ENCODE measurements at places on chromosomes 6 and 20.

DNA sequence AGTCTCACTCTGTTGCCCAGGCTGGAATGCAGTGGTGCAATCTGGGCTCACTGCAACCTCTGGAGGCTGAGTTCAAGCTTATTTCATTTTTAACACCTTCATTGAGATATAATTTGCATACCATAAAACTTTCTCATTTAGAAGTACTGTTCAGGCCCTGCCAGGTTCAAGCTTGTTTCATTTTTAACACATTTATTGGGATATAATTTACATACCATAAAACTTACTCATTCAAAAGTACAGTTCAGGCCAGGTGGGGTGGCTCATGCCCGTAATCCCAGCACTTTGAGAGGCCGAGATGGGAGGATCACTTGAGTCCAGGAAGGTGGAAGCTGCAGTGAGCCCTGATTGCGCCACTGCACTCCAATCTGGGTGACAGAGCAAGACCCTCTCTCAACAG, 5.5 kb downstream of the OR2B6 start:
- DNase-seq: no peak

DNA sequence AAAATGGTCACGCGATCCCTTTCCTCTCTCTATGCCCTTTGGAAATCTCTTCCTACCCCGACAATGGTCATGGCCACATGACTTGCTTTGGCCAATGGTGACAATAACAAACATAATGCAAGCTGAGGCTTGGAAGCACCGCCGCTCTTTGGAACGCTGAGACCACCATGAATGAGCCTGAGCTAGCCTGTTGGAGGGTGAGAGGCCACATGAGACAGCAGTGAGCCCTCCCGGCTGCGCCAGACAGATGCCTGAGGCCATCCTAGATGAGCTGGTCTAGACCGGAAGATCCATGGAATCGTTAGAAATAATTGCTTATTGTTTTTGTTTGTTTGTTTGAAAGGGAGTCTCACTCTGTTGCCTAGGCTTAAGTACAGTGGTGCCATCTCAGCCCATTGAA, 64.2 kb downstream of the STK35 start:
- DNase-seq: no peak

DNA sequence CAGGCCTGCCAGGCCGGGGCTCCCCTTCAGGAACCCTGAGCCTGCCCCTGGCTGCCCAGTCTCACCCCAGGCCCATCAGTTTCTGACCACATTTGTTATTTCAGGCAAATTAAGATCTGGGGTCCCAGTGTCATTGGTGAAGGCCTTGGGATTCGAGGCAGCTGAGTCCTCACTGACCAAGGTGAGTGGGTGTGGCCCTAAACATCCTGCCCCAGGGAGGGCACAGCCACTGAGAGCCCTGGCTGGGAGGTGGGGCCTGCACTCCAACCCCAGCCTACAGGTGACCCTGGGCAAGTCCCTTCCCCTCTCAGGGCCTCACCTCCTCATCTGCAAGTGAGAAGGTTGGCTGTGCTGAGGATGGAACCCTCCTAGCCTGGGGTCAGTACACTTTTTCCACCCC, 23.8 kb downstream of the BPIFB1 start:
- DNase-seq: no peak

- DNase-seq: no peak
Measured at GRCh38 chr20:41177636-41178035, 40.3 kb downstream of the PLCG1 start.

DNA sequence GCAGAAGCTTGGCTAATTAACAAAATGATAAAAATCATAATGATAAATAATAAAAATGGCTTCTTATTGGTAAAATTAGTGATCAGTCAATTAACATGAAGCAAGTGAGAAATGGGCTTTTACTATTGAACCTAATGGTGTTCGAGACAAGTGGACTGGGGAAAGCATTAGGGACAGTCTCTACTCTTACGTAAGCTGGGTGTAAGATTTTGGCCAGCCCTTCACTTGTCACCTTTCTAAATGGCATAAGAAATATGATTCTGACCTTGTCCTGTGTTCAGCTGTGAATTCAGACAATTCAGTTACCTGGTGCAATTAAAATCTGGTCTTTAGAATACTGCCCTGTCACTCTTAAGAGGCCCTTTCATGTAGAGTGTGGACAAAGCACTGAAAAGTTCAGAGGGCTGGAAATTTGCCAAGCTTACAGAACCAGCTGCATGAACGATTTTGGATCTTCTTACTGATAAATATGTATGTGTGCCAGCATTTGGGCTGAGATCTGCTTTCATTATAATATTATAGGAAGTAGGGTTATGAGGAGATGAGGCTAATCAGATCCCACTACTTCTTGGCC, 115.9 kb downstream of the QRSL1 start:
- no peak for DNase-seq

GRCh38 chr6:168713839-168714238, 272.9 kb downstream of the SMOC2 start:
- no peak for DNase-seq

DNA sequence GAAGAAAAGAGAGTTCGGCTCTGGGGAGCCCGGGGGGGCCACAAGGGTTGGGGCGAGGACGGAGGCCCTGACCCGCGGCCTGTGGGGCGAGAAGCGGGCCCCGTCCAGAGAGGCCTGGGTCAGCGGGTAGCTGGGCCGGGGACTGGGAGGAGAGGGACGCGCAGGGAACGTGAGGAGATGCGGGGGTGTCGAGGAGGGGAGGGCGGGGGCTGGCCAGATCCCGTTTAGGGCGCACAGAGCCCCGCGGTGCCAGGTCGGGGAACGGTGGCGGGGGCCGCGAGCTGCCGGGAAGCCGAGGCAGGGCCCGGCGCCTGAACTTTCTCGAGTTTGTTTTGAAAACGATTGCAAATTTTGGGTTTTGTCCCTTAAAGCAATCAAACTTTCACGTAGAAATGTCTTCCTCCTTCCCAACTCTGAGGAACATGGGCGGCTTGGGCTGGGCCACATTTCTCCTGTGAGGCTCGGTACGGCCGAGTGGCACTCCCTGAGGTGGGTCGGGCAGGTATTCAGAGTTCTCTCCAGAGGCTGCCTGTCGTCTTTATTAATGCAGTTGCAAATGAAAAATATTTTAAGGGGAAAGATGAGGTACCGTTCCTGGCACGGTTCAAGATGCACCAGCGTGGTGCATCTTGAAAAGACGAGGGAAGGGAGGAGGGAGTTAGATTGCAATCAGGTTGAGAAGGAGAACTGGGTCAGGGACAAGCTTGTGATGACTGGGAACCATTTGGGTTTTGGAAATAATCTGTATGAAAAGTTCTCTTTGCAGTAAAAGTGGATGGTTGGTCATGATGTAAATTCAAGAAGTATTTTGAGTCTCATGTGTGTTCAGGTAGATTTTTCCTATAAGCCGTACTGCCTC, 972 bp downstream of the RNF8 start:
- DNase-seq: peak; percentile 22

GRCh38 chr6:41940759-41941279, 789 bp downstream of the CCND3 start:
- no peak for DNase-seq

DNA sequence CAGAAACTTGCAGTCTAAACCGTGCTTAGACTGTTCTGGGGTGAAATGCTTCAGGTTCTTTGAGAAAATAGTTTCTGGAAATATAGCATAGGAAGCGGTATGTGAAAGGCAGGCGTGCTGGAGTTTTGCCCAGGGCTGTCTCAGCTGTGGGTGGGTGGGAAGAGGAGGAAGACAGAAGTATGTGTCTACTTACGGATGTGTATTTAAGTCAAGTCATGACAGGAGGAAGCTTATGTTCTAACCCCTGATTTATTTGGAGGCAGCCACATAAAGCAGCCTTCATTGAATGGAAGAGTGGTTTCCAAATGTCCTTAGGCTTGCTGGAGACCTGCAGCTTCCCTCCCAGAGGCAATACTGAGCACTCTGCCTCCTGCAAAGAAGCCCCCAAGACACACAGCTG, 345.8 kb upstream of the PRND start:
- DNase-seq: no peak

DNA sequence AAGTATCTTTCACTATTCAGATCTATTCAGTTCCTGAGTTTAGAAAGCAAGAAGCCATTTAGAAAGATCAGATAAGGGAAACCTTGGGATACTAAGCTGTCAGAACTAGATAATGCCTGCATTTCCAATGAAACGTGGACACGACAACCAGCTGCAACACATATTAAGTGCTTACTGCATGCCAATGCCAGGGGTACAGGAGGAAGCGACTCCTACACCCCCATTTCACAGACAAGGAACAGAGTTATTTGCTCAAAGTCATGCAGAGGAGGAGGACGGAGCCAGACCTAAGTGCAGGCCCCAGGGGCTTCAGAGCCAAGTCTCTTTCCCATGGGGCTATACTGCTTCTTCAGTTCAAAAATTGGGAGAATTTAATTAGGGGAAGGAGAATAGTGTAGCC, 62.4 kb downstream of the PREX1 start:
- no peak for DNase-seq

DNA sequence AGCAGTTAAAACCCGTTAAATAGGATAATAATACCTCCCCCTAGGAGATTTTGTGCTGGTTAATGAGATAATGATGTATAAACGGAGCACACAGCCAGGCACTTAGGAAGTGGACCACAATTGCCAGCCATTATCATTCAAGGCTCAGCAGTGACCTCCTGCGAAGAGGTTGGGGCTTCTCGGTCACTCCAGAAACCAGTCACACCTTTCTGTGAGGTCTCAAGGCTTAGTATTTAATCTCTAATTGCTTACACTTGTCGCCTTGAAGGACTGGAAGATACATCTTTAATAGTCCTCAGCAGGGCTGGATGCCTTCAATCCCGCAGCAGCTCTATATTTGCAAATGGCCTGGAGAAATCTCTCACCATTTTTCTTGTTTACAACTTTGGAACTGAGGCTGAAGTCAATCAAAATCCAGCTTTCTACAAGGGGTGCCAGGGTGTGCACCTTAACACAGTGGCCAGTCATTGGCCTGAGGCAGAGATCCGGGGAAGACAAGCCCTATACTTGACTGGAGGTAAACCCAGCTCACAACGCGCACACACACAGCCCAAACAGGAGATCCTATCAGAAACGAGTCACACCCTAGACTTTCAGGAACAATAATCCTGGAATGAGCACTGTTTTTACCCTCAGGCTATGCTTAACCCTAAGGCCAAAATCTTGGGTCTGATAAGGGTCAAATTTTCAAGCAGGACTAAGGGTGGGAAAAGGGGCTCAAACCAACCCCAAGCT, 1.2 kb downstream of the POU5F1 start:
- DNase-seq: no peak

All from GM18507 (cell line).